AG08395 (cell line): ENCODE measurements at places on chromosomes 12 and 14.

- DNase-seq: no peak
Measured at GRCh38 chr14:30519961-30520360, 39.0 kb upstream of the G2E3 start.

DNA sequence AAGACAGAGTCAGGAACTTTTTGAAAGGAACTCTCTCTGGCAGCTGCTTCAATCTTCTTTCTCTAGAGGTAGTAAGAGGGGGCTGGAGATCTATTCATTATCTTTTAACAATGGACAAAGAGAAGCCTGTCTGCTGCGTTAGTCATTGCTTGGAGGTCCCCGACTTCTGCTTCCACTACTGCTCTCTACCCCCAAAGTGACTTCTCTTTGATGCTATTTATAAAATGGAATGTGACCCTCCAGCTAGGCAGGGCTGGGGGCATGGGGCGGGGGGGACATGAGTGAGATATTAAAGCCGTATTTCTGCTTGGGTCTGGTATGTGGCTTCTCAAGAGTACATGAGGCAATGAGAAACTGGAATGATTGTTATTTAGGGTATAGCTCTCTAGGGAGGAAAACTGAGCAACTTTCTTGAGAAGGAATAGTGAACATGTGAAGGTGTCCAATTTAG, 41.4 kb upstream of the NUDT4 start:
- DNase-seq: no peak

DNA sequence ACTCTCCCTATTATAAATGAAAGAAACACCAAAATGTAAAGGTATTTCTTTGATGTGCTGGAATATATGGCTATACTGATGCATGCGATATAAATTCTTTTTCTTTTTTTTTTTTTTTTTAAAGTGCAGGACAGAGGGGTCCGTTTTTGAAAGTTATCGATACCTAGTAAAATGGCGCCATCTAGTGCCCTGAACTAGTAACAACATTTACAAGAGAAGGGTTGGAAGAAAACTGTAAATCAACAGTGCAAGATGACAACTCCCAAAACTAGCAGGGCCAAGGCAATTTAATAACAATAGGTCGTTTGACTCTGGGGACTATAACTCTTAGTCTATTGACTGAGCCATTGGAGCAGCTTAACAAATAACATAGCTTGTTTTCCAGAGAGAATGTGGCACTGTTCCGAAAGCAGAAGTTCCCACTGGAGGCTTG, 137.7 kb downstream of the SPTSSA start:
- peak; percentile 45 for DNase-seq

DNA sequence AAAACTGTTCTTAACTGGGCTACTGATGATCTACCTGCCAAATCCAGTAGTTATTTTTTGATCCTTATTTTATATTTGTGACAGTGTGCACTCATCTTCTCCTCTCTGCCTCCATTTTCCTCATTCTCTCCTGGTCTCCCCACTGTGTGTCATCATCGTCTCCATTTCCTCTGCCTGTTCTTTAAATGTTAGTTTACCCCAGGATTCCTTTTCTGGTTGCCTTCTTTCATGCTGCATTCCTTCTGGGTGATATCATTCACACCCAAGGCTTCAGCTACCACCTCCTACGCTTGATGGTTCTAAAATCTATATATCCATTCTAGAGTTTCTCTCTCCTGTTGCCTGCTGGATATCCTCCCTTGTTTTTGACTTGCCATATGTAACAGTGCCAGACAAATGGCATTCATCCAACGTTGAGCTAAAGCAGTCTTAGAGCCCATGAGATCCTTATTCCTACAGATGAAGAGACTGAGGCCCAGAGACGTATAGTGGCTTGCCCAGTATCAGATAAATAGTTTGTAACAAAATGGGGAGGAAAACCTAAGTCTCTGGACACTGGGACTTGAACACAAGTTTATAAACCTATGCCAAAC, 109.5 kb downstream of the DIP2B start:
- no peak for DNase-seq

DNA sequence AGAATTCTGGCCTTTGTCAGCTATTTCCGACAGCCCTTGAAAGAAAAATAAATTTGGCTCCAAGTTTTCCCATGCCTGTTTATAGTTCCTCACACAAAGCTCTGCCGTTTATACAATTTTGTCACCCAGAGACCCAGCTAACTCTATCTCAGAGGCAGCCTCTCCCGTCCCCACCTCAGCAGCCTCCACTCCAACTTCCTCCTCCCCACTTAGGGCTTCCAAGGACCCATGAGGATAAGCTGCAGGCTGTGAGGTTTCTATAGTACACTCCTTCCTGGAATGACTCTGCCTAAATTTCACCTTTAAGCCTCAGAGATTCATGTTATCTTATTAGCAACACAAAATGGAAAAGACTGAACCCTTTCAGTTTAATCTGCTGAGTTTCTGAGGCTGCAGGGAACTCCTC, 71.8 kb downstream of the TTC9 start:
- no peak for DNase-seq
